ENCODE measurements at places on chromosomes 2 and 18.

GRCh38 chr18:23730857-23731256, 41.6 kb downstream of the LAMA3 start:
- no peak for DNase-seq

GRCh38 chr2:207484444-207485391, 45.0 kb upstream of the CREB1 start:
- no peak for DNase-seq

DNA sequence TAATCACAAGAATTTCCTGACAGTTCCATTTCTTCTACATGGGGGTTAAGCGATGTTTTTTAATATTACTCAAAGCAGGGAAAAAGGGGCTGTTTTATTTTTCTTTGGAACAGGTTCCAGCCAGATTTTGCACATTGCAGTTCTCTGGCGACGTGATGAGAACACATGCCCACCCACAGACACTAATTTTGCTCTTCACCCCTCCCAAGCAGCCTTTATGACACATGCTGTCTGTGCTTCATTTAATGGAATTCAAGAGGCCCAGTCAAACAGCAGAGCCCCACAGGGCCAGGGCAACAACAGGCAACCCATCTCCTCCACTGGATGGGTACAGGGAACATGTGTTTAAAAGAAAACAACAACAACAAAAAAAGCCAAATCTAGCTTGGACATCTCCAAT, 70.8 kb downstream of the SPRED2 start:
- no peak for DNase-seq

DNA sequence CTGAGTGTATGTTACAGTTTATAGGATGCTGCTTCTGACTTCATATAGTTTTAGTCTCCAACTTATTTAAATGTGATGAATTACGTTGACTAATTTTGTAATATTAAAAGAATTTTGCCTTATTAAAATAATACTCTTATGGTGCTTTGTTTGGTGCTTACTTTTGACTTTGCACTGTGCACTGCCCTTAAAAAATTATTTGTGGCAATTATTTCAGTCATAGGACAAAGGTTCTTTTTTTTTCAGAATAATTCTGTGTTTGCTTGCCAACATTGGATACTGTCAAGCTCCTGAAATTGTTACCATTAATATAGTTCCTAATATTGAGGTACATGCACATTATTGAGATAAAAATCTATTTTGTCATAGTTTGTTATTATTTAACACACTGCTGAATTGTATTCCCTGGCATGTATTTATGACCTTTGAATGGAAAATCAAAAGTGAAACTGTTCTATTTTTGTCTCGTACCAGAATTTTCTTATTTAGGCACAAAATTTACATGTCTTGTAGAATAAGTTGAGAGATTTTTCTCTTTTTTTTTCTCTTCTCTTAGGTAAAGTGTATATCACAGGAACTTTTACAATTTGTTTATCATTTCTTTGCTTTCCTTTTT, 572.8 kb upstream of the KLHL29 start:
- no peak for DNase-seq

GRCh38 chr2:37871456-37872191, 53.5 kb upstream of the RMDN2 start:
- DNase-seq = no peak

DNA sequence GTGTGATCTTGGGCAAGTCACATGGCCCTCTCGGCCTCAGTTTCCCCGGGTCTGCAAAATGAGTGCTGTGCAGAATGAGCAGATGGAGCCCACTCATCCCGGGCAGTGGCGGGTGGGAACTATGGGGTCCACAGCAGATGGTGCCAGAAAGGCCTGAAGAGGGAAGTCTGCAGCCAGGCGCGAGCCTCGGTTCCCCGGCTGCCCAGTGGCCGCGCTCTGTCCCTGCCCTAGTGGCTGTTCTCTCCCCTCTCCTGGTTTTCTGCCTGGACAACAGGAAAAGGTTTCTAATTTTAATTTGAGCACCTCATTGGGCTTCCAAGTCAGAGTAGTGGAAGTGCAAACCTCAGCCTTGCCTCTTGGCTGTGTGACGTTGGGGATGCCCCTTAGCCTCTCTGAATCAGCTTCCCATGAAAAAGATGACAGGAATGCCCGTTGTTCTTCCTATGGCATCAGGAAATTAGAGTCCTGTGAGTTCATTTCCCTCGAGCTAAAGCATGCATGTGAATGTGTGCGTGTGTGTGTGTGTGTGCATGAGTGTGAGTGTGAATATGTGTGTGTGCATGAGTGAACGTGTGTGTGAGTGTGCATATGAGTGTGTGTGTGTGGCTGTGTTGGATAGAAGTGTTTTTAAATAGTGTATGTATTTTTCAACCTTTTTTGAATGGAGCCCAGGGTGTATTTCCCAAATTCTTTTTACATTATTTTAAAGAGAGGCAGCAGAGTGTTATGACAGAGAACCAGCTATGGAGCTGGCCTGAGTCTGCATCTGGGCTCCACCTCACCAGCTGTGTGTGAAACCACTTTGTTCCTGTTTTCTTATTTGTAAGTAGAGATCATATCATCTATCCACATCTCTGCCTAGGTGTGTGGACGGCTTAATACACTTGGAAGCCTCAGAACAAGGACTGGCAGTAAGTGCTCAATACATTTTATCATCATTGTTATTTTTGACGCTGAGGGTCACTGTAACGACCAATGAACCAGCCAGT, 41.3 kb downstream of the RRM2 start:
- no peak for DNase-seq

DNA sequence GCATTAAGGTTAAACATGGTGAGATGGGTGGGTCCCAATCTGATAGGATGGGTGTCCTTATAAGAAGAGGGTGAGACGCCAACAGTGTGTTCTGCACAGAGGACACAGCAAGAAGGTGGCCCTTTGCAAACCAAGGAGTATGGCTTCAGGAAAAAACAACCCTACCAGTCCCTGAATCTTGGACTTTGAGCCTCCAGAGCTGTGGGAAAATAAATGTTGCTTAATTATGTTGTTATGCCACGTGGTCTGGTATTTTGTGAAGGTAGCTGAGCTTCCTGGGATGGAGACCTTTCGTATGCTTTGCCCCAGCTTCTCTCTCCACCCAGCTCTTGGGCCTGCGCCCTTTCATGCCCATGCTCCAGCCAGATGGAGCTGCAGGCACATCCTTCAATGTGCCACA, 114.2 kb upstream of the EPC2 start:
- DNase-seq = no peak

DNA sequence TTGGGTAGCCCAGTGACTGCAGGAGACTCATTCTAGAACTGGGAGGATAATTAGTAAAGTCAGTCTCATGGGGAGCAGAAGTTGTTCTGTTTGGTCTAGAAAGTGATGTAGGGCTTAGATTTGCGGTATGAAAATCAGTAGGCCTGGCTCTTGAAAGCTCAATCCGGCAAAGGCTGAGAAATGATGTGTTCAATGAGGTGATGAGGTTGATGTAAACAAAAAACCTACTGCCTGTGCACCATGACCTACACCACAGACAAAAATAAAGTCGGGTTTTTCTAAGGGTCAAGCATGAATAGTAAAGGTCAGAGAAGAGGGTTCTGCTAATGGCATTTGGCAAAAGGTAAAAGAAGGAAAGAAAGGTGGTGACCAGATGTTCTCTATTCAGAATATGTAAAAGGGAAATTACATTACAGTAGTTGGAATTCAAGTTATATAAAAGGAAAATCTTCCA, 80.8 kb upstream of the COL5A2 start:
- no peak for DNase-seq

- DNase-seq = no peak
Measured at GRCh38 chr18:46468426-46469180, 188.4 kb downstream of the LOXHD1 start.

- DNase-seq = no peak
Measured at GRCh38 chr2:113230531-113230930, 48.2 kb downstream of the PAX8 start.

DNA sequence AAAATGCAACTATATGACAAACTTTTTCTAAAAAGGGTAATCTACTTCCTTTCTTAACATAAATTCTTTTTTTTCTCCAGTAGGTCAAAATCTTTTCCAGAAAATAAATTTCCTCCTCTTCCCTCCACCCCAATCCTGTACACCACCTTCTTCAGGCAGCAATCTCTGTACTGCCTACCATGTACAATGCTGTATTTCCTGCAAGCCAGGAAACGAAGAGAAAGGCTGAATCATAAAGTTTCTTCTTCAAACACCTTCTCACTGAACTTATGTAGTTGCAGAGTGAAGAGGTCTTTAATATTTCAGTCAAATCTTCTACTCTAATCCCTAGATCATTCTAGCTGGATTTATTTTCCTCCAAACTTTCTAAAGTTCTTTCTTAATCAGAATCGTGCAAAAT, 18.2 kb upstream of the C2orf66 start:
- DNase-seq = no peak

DNA sequence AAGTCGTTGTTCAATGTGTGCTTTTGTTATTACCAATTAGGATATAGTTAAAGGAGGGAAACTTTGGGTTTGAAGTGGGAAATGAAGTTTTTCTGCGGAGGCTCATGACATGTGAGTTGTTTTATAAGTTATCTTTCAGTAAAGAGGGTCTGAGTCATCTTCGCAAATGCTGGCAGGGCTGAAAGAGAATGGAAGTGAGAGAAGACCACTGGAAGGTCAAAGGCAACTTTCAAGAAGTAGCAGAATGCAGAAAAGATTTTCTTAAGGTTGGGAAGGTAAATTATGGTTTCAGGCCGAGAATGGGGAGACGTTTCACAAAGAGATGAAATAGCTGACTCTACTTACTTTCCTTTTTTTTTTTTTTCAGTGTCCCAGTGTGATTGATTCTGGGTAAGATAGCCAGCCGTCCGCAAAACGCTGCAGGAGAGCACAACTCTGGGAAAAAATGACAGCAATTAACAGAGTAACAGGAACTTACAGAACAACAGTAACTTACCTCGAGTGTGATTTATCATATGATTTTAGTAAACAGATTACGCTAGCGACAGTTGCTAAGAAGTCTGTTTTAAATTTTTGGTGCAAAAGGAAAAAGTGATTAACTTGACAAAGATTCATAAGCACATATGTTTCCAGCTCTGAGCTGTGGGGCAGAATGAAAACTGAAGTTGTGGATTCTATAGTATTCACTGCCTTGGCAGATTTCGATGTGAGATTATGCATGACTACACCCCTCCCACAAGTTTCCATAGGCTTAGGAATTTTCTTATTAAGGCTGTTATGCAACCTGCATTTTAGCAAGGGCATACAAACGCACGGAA, 46.8 kb upstream of the ACTR3 start:
- no peak for DNase-seq

- no peak for DNase-seq
Measured at GRCh38 chr18:5095239-5095638, 101.8 kb downstream of the AKAIN1 start.

DNA sequence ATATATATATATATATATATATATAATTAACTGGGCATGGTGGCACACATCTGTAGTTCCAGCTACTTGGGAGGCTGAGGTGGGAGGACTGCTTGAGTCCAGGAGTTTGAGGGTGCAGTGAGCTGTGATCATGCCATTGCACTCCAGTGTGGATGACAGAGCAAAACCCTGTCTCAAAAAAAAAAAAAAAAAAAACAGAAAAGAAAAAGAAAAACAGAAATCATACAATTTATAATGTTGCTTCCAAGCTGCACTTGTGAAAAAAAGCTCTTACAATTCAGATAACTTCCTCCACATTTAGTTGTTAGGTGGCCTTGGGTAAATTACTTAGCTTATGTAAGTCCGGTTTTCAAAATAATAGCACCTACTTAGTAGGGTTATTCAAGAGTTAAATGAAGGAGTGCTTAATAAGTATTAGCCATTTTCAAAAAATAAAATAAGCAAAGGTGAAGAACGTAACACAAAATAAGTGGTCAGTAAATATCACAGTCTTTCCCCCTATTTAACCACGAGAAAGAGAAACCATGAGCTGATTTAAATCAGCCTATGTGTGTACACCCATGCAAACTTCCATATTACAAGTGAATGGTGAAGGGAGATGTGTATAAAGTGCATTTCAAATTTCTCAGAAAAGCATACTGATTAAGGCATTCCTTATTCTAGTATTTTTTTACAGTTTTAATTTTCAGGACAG, 2.3 kb downstream of the WIPF1 start:
- DNase-seq = no peak

DNA sequence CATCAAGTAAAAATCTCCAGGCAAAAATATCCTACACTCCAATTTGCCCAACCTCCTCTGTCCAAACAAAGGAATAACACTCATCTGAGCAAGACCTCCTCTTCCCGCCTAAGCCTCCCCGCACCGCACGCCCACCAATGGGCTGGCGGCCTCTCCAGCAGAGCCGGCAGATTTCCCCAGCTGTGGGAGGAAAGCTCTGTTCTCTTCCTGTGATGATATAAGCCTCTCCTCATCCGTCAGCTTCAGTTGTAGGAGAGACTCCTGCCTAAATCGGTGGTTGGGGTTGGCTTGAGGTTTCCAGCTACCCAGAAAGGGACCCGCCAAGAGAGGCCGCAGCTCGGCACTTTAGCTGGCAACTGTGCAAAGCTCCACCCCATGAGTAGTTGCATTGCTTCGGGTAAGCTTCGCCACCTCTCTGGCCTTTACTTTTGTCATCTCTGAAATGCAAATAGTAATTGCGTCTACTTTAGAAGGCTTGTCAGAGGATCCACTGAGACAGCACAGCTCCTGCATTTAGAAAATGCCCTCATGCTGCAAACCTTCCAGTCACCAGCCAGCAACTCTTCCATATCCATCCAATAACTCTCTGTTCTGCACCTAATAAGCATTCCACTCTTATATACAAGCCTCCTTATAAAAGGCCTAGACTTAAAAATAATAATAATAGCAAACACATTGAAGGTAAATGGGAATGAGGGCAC, 146.4 kb downstream of the MYT1L start:
- DNase-seq = no peak

GRCh38 chr2:234929002-234929401, 22.8 kb upstream of the SH3BP4 start:
- no peak for DNase-seq
